ENCODE measurements at places on chromosomes 7 and 10. TPM values are rescaled to one million over a fixed set of nuclear protein-coding genes. Genes with fewer than 3 reads are reported as not detected.

GRCh38 chr7:27593226-27593625 is 69.5 kb downstream of the HIBADH start:
- H3K36me3 ChIP-seq: no peaks in the 10 kb centered on the region
- no peak for DNase-seq
- no peaks in the 10 kb centered on the region for H3K4me1 ChIP-seq
- no peaks in the 10 kb centered on the region for H3K27me3 ChIP-seq

- no peak overlapping the region for H3K27ac ChIP-seq
- H3K36me3 ChIP-seq: peaks cover 66% of the 10 kb centered on the region
- DNase-seq: no peak
- H3K4me3 ChIP-seq: no peak overlapping the region
- no peaks in the 10 kb centered on the region for H3K27me3 ChIP-seq
Measured at GRCh38 chr7:2383543-2384274, 19.7 kb upstream of the CHST12 start.

GRCh38 chr7:32318300-32319011 is 171.7 kb downstream of the LSM5 start:
- peak overlapping the region; percentile 44 for H3K4me3 ChIP-seq
- no peaks in the 10 kb centered on the region for H3K36me3 ChIP-seq

DNA sequence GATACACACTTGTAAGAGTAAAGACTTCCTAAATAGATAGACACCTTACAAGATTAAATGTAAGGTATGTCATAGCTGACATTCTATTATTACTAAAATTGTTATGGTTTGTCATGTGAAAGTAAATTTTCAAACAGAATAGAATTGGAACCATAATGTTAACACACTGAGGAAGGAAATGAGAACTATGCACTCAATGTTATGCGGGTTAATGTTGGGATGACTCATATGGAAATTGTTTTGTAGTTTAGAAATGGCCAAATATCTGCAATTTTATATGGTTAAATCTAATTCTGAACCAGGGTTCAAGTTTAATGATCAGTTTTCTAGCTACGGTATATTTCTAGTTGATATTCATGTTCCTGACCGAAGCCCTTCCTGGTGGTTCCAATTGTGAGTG is 214.2 kb upstream of the ADO start:
- H3K4me3 ChIP-seq: no peak overlapping the region
- no peaks in the 10 kb centered on the region for H3K36me3 ChIP-seq
- H3K27me3 ChIP-seq: peaks cover 4% of the 10 kb centered on the region
- no peaks in the 10 kb centered on the region for H3K4me1 ChIP-seq
- H3K27ac ChIP-seq: no peak overlapping the region

DNA sequence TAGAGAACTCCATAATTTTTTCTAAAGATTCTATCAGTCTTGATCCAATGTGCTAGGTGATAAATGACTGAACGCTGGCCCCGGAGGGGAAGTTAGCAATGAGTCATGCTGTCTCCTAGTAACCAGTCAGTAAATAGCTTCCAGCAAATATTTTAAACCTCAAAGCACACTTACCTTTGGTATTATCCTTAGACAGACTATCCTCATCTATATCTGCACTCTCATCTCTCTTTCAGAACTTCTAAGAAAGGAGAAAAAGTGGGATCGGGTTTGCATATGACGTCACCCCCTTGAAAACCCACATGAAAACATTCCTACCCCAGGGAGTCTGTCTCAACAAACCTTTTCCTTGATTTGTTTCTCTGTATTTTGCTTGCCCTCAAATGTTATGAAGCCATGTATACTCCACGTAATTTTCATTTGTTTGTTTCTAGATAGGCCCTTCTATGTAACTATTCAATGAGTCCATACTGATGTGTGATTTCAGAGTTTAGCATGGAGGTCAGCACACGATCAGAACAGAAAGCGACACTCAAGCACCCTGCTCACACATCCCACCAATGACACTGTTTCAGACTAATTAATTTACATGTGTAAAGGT is 174.9 kb upstream of the NRP1 start:
- H3K4me3 ChIP-seq: peak overlapping the region; percentile 36
- peak; percentile 75 for DNase-seq
- H3K27ac ChIP-seq: peak overlapping the region; percentile 95

The PNLIP gene
- not detected for total RNA-seq
